Coronary artery (tissue), 2 donors: ENCODE measurements at places on chromosomes 5 and 9.
A peak's percentile ranks its signal among the peaks of the same experiment; 100 is the strongest.

GRCh38 chr9:13149454-13149853, 130.0 kb downstream of the MPDZ start:
- DNase-seq, result no peak

DNA sequence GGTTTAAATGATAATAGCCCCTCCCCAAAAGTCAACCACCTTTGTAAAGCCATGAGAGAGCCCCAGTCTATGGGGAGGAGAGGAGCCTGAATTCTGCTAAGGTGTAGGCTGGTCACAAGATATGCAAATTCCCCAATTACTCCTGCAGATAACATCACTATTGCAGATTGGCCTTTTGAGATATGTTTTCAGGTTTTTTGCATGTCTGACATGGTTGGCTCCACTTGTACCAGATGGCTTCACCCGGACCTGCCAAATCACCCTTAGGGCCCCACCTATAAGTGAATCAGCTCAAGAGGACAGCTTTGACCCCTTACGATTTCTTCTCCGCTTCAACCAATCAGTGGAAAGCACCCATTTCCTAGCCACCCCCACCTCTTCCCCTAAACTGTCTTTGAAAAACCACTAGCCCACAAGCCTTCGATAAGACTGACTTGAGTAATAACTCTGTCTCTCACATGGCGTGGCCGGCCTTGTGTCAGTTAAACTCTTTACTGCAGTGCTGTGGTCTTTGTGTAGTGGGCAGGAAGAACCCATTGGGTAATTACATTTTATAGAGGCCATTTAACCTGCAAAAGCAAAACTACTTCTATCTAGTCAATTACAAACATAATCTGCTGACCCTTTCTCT, 69.7 kb downstream of the PRLR start:
- DNase-seq, result no peak

GRCh38 chr9:95635986-95636671, 119.4 kb upstream of the PTCH1 start:
- DNase-seq, result no peak

GRCh38 chr9:13975611-13976290, 338.2 kb downstream of the NFIB start:
- DNase-seq, result no peak

DNA sequence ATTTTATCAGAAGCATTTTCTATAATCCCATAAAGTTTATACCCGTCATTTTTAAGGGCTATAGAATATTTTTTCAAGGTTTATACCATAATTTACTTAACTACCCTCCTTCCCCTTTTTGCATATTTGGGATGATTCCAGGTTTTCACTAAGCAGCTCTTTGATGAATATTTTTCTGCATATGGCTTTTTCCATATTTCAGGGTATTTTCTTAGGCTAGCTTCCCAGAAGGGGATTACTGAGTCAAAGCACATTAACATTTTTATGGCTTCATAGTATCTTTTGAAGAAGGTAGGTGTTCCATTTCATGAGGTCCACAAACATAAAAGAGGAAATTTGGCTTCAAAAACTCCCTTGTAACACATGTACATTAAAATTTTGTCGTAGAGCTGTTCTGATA, 14.6 kb upstream of the COL15A1 start:
- DNase-seq, result no peak

DNA sequence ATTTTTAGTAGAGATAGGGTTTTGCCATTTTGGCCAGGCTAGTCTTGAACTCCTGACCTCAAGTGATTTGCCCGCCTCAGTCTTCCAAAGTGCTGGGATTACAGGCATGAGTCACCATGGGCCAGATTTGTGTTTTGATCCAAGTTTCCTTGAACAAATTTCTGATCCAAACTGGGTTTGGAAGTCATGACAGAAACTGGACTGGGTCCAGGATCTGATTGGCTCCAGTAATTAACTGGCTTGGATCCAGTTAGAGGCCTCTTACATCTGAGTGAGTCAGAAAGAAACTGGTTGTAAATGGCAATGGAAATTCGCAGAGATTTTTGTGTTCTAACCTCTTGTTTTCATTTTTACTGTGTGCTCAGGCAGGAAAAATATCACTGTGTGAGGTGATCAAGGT, 141.6 kb downstream of the SLC25A46 start:
- no peak for DNase-seq

DNA sequence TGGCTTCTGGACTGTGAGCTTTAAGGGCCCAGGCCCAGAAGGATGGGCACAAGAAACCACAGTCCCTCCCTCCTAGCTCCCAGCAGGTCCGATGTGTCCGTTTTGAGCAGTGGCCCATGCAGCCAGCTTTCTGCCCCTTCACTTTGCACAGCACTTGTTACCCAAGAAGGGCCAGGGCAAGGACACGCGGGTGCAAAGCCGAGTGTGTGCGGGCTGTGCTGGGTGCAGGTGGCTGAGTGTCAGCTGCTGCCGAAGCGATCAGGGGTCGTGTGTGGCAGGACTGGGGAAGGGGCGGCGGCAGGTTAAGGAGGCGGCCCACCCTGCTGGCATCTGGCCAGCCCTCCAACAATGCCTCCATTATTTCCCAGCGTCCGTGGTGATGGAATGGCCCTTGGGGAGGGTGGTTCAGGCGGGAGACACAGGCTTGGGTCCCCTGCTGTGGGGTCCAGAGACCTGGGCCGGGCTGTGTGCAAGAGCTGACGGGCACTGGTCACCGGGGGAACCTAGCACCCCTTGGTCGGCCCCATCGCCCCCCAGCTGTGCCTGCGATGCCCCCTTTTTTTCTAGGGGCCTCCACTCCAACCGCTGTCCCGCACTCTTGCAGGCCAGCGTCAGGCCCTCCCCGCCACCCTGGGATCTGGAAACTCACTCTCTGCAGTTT, 653 bp downstream of the LHX3 start:
- DNase-seq, result no peak

GRCh38 chr5:1503241-1504068, 20.3 kb downstream of the LPCAT1 start:
- no peak for DNase-seq

DNA sequence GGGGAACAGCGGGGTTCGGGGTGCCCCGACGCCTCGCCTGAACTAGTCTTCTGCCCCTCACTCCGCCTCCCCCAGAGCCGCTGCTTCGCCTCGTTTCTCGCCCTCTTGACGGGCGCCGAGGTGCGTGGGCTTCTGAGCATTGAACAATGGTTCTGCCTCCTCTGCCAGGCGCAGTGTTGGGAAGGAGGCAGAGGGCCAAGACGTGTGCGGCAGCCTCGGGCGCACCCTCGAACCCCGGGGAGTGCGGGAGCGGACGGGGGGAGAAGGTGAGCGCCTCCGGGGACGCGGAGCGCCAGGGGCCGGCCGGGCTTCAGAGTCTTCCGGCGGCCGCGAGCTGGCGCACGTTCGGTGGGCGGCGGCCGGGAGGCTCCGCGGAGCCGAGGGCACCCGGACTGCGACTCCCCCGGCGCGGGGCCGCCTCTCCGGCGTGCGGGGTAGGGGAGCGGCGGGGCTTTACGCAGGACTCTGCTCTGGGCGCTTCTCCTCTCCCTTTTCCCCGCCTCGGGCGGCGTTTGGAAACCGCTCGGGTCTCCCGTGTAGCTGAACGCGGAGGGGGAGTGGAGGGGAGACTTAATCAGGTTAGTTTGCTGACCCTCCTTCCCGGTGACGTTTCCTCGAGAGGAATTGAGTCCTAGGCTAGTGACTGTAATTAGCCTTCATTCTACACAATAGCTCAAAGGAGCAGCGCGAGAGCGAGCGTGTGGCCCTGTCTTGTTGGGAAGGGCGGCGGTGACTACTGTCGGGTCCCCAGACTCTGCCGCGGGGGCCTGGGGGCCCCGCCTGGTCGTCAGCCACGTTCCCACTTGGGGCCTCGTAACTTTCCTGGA, 1.1 kb downstream of the VLDLR start:
- DNase-seq, result peak; percentile 73

DNA sequence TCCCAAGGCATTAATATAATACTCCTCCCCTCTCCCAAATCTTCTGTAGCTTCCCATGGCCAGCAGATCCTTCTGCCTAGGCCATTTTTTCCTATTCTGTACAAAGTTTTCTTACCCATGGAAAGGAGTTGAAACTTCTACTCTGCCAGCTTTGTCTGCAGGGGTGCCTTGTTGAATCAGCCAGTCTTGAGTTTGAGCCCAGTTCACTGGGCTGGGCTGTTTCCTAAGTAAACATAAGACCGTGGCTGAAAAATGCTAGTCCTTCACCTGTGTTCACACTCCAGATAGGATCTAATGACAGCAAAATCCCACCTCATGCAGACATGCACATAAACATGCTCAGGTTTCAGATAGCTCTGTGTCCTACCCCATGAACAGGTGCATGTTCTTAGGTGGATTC, 10.4 kb downstream of the TEX48 start:
- DNase-seq, result no peak

DNA sequence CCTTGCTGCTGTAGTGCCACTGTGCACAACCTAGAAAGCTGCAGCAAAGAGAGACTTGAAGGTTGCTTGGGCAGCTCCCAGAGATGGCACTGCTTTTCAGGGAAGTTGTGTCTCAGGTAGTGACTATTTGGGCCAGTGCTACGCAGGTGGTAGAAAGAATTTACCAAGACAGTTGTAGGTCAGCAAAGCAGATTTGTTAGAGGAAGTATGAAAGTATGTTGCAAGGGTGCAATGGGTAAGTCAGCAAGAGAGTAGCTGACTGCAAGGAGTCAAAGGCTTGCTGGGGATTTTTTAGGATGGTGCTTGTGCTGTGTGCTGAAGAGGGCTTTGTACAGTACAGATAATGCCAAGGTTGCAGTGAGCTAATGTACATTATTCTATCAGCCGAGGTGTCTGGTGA, 33.5 kb upstream of the SPARC start:
- no peak for DNase-seq

- DNase-seq, result peak; percentile 94
Measured at GRCh38 chr9:95510709-95511615, 5.8 kb downstream of the PTCH1 start.

GRCh38 chr5:38756068-38756467, 89.7 kb upstream of the OSMR start:
- no peak for DNase-seq

GRCh38 chr9:130461218-130461630, 16.5 kb downstream of the ASS1 start:
- DNase-seq, result no peak
